Activated CD8-positive, alpha-beta T cell treated with anti-CD3 and anti-CD28 coated beads for 36 hours (primary cell): ENCODE measurements at places on chromosomes 2 and 18. TPM values are rescaled to one million over a fixed set of nuclear protein-coding genes. Genes with fewer than 3 reads are reported as not detected.
A peak's percentile ranks its signal among the peaks of the same experiment; 100 is the strongest.

CABYR gene
- 2.1 TPM for total RNA-seq

PPP1R1C gene
- not detected for total RNA-seq

DNA sequence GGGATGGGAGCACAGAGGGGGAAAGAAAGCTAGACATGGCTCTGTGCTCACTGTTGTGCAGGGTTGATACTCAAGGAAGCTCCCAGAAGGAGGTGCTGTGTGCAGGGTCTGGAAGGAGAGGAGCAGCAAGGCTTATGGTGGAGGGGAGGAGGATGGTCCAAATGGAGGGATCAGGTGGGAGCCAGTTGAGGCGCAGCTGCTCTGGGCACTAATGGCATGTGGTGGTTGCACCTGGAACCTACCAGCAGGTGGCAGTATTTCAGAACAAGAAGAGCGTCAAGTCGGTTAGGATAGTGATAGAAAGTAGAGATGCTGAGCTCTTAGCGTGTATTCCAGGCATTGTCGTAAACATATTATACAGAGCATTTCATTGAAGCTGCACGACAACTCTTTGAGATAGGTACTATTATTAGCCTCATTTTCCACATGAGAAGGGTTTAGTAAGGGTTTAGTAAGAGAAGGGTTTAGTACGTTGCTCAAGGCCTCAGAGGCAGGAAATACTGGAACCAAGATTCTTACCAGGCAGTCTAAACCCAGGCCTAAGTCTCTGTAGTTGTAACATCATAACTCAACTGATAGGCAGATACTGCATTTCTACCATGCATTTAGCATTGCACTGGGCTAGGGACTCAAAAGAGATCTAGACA is 223.7 kb downstream of the CYP26B1 start:
- no peaks in the 10 kb centered on the region for H3K27me3 ChIP-seq
- no peaks in the 10 kb centered on the region for H3K4me1 ChIP-seq
- H3K4me3 ChIP-seq, result no peak overlapping the region
- DNase-seq, result peak; percentile 74
- H3K27ac ChIP-seq, result no peak overlapping the region

- H3K4me3 ChIP-seq, result no peak overlapping the region
- DNase-seq, result no peak
- H3K27ac ChIP-seq, result no peak overlapping the region
- peaks cover 24% of the 10 kb centered on the region for H3K4me1 ChIP-seq
Observed at GRCh38 chr2:126751477-126751876, 95.5 kb downstream of the GYPC start.

DNA sequence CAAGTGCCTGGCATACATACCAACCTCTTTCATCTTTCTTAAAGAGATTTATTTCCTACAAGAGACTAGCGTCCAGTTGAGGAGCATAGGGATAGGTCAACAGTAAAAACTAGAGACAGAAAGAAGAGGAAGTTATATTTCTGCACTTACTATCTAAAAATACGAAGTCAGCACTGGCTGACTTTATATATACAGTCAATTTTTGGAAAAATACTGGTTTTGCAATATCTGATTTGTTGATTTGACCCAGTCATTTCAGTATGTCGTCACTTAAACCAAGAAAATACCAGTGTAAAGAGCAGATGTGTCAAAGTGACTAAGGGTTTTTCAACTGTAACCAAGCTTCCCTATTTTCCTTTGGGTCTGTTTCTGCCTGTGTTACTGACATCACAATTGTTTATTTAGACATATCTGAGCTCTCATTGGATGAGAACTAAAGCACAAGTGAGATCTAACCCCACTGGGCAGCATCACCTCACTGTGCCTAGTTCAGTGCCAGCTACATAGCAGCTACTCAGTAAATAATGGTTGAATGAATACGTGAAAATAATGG is 23.0 kb downstream of the CYTIP start:
- H3K4me1 ChIP-seq, result peaks cover 80% of the 10 kb centered on the region
- H3K27me3 ChIP-seq, result no peaks in the 10 kb centered on the region
- H3K36me3 ChIP-seq, result peaks cover 83% of the 10 kb centered on the region
- H3K27ac ChIP-seq, result peak overlapping the region; percentile 95
